Central memory CD4-positive, alpha-beta T cell (primary cell): ENCODE measurements at places on chromosomes 6 and 20.

- no peak for DNase-seq
These were observed 2.8 kb downstream of the DBNDD2 start for GRCh38 chr20:45410887-45411286.

- DNase-seq: no peak
These were observed 9.0 kb upstream of the NRSN1 start for GRCh38 chr6:24117021-24117420.

- no peak for DNase-seq
These were observed 154.2 kb downstream of the DOK5 start for GRCh38 chr20:54629632-54630031.

- no peak for DNase-seq
These were observed 32.6 kb upstream of the APCDD1L start for GRCh38 chr20:58547623-58548475.

DNA sequence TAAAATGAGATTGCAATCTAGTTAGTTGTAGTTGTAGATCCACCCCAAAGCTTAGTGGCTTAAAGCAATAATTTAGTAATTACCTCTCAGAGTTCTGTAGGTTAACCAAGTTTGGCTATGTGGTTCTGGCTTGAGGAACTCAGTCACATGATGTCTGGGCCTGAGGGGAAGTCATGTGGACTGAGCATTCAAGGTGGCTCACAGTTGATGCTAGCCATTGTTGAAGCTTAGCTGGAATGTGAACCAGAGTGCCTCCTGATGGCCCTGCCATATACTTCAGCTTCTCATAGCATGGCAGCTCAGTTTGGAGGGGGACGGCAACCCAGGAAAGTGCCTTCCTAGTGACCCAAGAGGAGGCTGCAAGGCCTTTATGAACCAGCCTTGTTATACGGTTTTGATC is 263.2 kb upstream of the RNF217 start:
- no peak for DNase-seq

GRCh38 chr20:50575865-50576720 is 65.9 kb downstream of the PTPN1 start:
- peak; percentile 46 for DNase-seq

GRCh38 chr6:25449774-25450173 is 170.6 kb downstream of the CARMIL1 start:
- DNase-seq: no peak

DNA sequence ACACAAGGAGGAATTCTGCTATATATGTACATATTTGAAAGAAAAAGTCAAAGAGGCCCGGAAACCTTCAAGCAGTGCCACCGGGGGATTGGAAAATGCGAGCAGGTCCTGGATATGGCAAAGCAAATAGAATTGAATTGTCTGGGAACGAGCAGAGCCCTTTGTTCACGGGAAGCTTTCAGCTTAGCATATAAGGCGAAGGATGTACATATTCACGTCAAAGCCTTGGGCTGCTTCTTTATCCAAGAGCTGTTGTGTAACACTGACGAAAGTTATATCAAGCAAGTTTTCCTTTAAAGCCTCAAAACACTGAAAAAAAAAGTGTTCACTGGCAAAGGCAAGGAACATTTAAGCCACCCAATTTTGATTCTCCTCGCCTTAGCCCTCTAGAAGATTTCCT is 171.0 kb downstream of the GPX5 start:
- no peak for DNase-seq

- DNase-seq: peak; percentile 60
These were observed 2.2 kb downstream of the HSPA1B start for GRCh38 chr6:31829633-31830283.

- no peak for DNase-seq
These were observed 150.0 kb upstream of the AHI1 start for GRCh38 chr6:135647521-135647920.
